ENCODE measurements at places on chromosomes 7 and 10.

DNA sequence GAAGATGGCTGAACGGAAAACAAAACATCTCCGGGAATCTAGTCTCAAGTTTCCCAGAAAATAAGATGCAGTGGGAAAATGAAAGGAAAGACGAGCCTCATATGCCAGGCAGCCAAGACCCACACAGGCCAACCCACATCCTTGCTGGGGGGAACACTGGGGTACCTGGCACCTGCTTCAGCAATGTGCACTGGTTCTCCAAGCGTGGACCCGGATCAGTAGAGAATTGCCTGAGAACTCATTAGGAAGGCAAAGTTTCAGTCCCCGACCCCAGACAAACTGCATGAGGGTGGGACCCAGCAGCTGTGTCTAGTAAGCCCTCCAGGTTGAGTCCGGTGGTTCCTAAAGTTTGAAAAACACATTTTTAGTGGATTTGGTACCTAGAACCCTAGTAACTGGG is 18.4 kb downstream of the FAM53B start:
- DNase-seq: no peak

GRCh38 chr10:88651101-88651551 is 13.1 kb upstream of the LIPF start:
- no peak for DNase-seq

GRCh38 chr7:40717242-40717641 is 582.4 kb downstream of the SUGCT start:
- no peak for DNase-seq

DNA sequence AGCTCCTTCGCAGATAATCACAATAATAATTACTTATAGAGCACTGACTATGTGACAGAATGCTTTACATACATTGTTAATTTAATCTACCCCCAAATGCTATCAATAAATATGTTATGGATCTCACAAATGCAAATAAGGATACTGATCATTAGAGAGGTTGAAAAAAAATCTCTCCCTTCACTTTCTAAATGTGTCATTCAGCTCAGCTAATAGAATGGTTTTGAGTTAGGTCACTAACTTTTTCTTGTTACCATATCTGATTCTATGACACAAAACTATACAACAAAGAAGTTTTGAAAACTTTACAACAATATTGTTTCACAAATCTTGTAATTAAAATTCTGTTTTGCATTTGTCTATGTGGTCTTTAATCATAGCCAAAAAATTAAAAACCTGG is 17.4 kb downstream of the NEUROD6 start:
- no peak for DNase-seq

GRCh38 chr10:112583236-112583939 is 136.4 kb downstream of the VTI1A start:
- no peak for DNase-seq

- DNase-seq: no peak
These were observed 37.9 kb downstream of the HBP1 start for GRCh38 chr7:107206706-107207105.
